ENCODE measurements at places on chromosomes 7 and 10.

DNA sequence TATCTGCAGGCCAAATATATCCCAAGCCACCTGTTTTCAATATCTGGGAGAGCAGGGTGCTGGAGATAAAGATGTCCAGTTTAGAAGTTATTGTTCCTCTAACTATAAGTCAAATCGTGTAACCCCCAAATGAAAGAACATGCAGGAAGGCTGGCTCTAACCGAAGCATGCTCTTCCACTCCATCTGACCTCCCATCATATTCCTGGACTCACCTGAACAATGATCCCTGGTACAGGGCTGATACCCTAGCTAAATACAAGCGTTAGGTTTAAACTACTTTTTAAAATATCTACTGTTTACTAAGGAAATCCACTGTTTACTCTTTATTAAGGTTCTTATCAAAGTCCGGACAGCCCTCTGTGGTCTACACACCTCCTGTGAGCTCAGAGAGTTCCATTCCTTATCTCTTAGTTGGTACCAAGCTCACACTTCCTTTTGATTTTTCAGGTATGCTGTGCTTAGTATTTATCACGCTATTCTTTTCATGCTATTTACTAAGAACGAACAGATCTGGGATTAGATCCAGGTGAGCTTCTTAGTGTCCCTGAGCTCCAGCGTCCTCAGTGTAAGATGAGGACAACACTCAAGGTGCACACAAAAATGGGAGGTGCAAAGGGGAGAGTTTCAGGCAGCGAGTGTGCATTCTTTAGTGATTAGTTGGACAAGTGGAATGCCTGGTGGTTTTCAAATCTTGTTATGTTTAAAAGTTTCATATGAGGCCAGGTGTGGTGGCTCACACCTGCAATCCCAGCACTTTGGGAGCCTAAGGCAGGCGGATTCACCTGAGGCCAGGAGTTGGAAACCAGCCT, 23.6 kb upstream of the COBL start:
- DNase-seq: peak; percentile 90

GRCh38 chr10:59895629-59896116, 10.7 kb downstream of the CCDC6 start:
- DNase-seq: no peak

- DNase-seq: no peak
These were observed 81.1 kb downstream of the JMJD1C start for GRCh38 chr10:63384675-63385074.

DNA sequence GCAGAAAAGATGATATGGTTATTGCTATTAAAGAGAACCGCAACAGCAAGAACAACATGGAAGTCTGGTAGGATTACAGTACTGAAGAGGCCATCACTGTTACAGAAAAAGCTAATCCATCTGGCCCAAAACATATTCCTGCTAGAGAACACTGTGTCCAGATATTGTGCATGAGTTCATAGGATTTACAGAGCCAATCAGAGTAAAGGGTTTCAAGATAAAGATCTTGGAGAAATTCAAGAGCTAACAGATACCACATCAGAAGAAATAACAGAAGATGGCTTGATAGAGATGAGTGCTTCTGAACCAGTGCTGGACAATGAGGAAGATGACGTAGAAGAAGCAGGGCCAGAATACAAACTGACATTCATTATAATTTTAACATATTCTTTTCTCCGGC, 58.7 kb downstream of the MINDY3 start:
- DNase-seq: no peak

DNA sequence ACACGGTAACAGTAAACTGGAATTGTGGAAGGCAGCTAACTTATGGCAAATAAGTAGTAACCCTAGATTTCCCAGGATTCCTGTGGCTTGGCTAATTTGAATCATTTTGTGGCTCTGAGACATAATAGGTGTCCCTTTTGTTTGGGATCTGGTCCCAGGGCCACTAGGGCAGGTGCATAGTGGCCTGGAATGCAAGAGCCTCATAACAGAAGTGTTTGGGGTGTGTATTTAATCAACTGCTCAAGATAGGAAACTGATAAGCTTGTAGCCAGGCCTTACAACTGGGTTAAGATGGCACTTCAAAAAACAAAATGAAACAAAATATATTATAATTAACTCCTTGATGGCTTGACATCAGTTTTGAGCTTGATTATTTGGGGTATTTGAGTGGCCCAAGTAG, 541.8 kb downstream of the ETV1 start:
- DNase-seq: no peak

- DNase-seq: peak; percentile 90
These were observed 145.1 kb upstream of the TMEM106B start for GRCh38 chr7:12066004-12066403.

DNA sequence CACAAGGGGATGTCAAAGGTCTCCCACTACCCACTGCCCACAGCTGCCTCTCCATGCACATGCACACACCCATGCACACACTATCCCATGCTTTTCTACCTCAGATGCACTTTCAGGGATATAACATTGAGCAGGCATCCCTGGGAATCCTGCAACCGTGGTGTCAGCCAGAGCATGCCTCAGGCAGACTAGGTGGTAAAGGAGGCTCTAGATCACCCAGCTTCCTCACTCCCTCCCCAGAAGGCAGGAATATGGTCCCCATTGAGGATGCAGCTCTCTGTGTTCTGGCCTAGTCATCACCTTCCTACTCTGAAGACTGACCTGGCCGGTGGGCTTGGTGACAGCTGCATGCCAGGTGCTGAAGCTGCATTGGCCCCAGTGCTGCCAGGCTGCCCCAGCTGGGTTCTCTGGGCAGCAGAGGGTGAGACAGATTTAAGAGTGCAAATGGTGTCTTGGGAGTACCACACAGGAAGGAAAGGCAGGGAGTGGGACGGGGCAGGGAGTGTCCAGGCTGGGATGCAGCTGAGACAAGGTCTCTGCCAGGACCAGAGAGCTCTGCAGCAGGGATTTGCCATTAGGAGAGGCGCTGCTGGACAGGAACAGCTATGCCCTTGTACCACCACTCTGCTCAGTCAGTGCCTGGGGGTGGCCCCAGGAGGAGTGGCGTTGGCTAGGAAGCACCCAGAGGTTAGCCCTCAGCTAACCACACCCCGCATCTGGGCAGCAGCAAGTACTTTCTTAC, 53.4 kb upstream of the GDF10 start:
- no peak for DNase-seq

- DNase-seq: no peak
These were observed 150.8 kb downstream of the DGKI start for GRCh38 chr7:137695942-137696341.

DNA sequence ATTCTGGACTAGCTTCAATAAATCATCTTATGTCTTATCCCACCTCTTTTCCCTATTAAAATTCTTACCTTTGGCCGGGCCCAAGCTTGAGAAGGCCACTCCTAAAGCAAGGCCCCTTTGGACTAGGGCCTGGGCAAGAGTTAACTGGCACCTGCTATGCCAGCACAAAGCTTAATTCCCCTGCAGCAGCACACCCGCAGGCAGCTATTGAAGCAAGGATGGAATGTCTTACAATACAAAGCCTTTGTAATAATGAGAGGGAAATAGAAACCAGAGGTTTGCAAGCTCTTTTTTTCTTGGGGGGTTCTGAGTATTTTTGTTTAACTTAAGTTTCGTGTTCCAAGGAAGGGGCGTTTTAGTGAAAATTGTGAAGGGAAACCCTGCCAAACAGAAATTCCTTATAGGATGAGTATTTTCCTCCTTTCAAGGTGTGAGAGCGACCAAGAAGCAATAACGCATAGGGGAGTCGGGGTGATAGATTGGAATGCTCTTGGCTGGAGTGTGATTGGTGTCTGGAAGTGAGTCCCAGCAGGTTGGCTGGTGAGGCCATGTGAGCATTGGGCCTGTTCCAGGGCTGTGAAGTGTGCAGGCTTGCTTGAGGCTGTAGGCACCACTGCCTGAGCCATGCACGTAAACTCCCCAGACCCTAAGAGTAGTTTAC, 148.5 kb downstream of the KIAA1217 start:
- no peak for DNase-seq

DNA sequence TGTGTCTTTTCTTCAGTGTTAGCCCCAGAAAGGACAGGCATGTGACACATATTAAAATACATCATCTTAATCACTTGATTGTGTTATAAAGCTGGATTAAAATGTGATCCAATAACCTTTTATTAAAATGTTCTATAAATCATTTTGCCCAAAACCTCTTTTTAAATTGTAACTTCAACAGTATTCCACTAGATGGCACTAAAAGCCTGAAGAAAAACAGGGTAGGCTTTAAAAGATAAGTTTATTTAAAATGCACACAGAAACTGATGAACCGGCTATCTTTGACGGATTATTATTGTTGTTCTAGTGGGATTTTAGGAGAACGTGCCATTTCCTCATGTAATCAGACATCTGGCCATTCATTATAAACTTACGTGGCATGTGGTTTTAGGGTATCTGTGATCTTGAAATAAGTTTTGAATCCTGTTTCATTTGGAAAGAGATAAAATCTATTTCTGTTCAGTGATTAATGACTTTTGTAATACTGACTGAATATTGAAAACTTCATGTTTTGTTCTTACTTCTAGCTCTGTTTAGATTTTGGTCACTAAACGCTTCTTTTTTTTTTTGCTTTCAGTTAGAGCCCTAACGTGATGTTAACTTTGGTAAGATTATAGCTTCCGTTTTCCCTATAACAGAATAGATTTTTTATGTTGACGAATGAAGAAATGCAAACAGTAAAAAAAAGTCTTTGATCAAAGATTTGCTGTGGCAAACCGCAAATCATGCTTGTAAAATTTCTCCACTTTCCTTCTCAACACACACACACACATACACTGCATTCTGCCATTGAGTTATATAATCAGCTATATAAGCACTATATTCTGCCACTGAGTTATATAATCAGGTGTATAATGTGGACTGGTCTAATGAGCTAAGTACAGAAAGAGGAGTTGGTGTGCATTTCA, 13.6 kb downstream of the VPS50 start:
- peak; percentile 57 for DNase-seq

GRCh38 chr10:552679-553078, 136.8 kb downstream of the DIP2C start:
- no peak for DNase-seq

GRCh38 chr10:119667562-119668328, 16.6 kb downstream of the BAG3 start:
- DNase-seq: peak; percentile 96

DNA sequence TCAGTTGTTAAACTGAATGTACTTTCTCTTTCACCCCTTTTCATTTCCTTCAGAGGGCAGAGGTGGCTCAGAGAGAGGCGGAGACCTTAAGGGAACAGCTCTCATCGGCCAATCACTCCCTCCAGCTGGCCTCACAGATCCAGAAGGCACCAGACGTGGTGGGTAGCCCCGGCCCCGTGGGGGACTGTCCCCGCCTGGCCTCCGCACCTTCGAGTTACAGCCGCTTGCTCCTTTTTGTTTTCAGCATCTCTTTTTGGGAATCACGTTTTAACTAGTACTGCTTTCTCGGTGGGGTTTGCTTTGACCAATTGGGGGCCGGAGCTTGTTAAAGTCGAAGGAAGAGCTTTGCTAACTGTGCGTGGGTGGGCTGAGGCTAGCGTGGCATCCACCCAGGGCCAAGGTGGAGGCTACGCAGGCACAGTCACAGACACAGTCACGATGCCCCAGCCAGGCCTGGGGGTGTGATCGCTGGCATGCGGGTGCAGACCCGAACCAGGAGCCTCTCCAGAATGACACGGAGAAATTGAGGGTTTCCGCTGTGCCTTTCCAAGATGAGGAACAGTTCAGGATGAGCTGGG, 116.2 kb upstream of the SH2B2 start:
- DNase-seq: no peak

DNA sequence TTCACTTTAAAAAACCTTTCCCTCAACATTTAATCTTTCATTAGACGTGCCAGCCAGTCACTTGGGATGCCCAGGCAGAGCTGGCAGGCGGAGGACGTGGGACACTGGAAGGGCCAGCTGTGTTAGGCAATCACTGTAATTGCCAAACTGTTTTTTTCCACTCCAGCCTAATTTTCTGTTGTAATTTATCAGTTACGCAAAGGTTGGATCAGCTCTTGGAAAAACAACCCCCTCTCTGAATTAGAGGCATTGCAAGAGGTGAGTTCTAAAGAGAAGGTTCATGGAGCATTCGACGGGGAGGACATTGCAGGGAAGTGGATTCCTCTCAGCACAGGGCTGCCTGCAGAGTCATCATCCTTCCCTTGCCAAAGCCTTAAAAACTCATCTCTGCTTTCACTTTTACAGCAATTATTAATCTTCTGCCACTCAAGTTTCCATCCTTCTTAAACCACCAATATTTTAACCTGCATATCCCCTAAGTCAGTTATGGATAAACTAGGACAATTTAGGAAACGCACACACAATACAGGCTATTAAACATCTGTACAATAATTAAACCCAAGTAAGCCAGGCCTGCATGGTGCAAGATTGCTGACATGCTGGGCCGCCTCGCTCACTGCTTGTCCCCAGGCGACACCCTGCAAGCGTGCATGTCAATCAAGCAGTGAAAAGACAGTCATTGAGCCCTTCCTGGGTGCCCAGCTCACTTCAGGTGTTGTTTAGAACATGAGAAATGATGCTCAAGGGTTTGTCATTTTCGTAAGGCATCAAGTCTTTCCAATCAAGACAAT, 272.3 kb upstream of the RNF32 start:
- no peak for DNase-seq

Data from PC-3 (cell line).